Left ventricle myocardium inferior (tissue), 1 donor: ENCODE measurements at places on chromosomes 13 and 19. TPM values are rescaled to one million over a fixed set of nuclear protein-coding genes. Genes with fewer than 3 reads are reported as not detected.
A peak's percentile ranks its signal among the peaks of the same experiment; 100 is the strongest.

- no peak for DNase-seq
These were observed 9.0 kb upstream of the DLL3 start for GRCh38 chr19:39489756-39490155.

GRCh38 chr19:55489711-55490477, 1.7 kb downstream of the SSC5D start:
- no peak for DNase-seq

DNA sequence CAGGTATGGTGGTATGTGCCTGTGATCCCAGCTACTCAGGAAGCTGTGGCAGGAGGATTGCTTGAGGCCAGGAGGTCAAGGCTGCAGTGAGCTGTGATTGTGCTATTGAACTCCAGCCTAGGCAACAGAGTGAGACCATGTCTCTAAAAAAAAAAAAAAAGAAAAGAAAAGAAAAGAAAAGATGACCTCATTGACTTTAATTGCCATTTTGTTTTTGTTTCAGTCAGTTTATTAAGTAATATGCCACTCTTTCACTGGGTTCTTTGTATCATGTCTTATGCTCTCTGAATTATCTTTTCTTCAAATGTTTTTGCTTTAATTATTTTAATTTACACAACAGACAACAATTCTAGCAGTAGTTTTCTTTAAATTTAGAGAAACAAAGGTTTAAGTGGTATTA, 293.8 kb downstream of the TSHZ3 start:
- no peak for DNase-seq

DNA sequence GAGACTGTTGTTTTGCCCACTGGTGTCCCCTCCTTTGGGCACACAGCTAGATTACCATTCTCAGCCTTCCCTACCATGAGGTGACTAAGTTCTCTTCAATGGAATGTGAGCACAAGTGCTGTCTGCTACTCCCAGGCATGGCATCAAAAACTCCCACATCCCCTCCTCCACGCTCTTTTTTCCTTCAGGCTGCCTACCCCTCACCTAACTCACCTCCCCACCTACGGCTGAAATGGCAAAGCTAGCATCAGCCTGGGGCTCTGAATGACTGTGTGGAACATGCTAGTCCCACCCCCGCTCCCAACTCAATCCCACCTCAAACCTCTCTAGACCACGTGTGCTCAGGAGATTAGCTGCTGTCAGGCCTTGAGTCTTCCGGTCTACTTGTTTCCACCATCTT, 512.2 kb downstream of the DIAPH3 start:
- no peak for DNase-seq

Gene SIGLEC9
- 1.7 TPM for total RNA-seq

Gene CEACAM3
- not detected for total RNA-seq

DNA sequence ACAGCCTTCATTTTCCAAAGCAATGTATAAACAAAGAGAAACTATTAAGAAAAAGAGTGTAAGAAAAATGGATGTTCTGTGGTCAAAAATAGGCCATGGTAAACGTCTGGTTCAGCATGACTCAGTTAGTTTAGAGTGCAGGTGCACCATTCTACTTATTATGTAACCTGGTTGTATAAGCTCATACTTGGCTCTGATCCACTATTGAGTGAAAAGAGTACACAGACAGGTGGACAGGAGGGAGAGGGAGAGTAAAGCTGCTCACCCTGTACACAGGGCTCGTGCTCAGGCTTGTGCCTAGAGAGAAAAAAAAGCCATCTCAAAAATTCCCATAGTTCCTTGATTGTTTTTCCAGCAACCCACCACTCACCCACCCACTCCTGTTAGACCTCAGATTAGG, 85.8 kb upstream of the ZNF91 start:
- DNase-seq = no peak

DNA sequence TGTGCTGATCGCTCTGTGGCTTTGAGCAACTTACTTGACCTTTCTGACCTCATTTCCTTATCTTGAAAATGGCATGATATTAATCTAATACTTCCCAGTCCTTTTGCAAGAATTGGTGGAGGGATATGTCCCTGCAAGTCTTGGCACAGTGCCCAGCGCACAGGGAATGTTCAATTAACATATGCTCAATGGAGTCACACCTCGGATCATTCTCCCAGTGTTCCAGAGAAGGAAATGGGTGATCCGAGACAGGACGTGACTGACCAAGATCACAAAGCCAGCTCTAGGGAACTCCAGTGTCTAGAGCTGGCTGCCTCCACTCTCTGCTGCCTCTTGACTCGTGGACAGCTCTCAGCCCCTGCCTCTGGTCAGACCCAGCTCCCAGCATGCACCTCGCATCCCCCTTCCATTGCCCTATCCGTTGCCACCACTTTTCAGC, 3.6 kb downstream of the CDC42EP5 start:
- DNase-seq = peak; percentile 67

- DNase-seq = no peak
These were observed 75.4 kb upstream of the GPR183 start for GRCh38 chr13:99382428-99383133.

DNA sequence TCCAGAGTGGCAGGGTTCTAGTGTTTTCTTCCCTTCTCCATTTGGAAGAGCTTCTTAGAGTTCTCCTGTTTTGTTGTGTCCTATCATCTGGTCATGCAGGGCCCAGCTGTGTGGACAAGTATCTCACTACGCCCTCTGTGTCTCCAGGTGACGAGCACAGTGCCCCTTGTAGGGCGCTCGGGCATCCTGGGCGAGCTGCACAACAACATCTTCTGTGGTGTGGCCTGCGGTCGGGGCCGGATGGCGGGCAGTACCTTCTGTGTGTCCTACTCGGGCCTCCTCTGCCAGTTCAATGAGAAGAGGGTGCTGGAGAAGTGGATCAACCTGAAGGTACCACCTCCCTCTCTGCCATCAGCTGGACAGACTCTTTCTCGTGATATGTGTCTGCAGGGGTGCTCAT, 13.0 kb downstream of the WDR62 start:
- DNase-seq = no peak

DNA sequence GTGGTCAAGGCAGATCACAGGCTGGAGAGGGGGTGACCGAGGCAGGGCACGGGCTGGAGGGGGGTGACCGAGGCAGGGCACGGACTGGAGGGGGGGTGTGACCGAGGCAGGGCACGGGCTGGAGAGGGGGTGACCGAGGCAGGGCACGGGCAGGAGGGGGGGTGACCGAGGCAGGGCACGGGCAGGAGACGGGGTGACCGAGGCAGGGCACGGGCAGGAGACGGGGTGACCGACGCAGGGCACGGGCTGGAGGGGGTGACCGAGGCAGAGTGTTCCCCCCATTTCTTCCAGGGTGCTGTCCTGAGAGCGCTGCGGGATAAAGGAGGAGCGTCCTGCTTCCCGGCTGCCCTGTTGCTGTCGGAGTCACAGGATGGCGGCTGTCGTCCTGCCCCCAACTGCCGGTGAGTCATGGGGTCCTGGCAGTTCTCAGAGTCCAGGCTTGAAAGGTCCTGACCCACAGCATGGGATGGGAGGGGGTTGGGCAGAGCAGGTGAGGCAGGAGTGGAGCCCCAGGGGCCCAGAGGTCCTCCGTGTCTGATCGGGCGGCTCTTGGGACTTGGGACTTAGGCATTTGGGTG, 5.3 kb downstream of the ZNF557 start:
- DNase-seq = no peak

GRCh38 chr13:71722206-71722605, 144.8 kb downstream of the DACH1 start:
- DNase-seq = no peak

DNA sequence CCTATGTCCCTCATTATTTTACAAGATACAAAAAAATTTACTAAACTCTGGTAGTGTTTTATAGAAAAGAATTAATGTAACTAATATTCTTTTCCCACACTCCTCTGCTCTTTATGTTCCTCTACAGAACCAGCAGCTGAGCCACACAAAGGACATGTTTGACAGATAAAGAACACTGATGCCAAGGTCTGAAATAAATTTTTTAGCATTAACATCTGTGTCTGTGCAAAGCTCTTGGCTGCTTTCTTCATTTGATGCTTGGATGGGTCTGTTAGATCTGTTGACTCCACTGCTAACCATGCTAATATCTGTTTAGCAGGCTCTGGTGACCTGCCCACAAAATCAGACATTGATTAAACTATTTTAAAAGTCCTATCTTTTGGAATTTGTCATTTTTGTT, 2363.8 kb downstream of the PCDH9 start:
- no peak for DNase-seq

DNA sequence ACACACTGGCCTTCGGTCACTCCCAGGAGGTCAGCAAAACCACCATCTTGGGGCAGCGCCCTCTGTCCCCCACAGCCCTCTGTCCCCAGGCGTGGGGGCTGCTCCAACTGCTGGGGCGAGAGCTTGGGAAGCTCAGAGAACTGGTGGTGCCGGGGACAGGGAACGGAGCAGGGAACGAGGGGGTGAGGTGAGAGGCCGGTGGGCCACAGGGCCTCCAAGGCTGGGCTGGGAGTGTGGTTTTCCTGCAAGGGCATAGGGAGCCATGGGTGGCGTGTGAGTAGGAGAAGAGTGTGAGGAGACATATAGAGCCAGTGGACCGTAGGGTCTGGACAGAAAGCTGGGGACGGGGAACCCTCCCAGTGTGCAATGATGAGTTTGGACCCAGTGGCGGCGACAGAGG, 34.1 kb downstream of the F2RL3 start:
- no peak for DNase-seq

- no peak for DNase-seq
These were observed 171.9 kb downstream of the TBC1D4 start for GRCh38 chr13:75309981-75310580.

Gene PRTN3
- total RNA-seq = not detected

GRCh38 chr13:31433746-31434145, 234.0 kb downstream of the B3GLCT start:
- no peak for DNase-seq

Gene KLK12
- not detected for total RNA-seq

DNA sequence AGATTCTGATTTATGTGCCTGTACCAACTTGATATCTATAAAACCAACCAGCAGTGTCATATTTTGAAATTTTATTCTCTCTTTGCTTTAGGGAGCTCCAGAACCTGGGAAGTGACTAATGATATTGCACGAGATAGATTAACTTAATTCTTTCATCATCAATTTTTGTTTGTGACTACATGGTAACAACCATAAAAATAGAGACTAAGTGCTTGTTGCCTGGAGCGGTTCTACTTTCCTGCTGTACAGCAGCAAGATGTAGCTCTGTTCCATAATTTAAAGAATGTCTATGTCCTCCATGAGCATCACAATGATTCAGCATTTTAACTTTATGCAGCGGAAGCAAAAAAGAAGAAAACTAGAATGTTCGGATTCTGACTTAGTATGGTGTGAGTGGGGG, 275.6 kb downstream of the KLF5 start:
- no peak for DNase-seq

GRCh38 chr13:100853434-100853833, 178.8 kb upstream of the TMTC4 start:
- no peak for DNase-seq

Gene ZNF506
- total RNA-seq = 10.0 TPM

DNA sequence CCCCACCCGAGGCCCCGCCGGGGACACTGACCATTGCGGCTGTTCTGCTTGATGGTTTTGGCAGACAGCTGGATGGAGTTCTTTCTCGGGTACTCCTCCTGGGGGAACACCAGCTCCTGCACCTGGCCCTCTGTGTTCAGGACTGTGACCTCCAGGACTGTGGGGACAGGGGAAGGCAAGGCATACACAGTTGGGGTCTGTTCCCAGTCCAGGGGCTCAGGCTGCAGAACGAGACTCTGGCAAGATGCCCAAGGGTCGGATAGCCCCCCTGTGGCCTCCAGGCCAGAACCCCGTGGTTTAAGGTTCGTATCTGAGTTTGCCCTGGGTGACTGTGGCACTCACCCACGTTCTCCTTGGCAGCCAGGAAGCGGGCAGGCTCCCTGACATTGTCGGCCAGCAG, 22.7 kb upstream of the ASF1B start:
- DNase-seq = no peak

- no peak for DNase-seq
These were observed 15.9 kb upstream of the ATF5 start for GRCh38 chr19:49912965-49913685.
